ENCODE measurements at places on chromosomes 2 and 18.

- DNase-seq = no peak
Measured at GRCh38 chr2:223626716-223627115, 24.6 kb upstream of the SCG2 start.

DNA sequence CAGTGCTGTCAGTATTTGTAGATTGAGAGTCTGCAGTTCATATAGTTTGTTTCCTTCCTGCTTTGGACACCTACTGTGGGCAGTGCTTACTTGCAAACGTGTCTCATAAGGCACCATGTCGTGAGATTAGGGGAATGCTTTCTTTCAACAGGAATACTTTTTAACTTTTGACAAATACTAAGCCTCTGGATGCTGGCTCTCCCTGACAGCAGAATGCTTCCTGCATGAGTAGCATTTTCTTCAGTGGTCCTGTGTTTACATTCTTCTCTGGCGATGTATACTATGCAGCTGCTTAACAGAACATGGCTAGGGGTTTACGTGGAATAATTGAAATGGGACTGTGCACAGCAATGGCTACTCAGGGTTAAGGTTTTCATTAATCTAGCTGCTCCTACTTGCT, 807.5 kb downstream of the MBD2 start:
- no peak for DNase-seq

GRCh38 chr2:96507957-96508520, 2.9 kb upstream of the NEURL3 start:
- DNase-seq = peak; percentile 13

GRCh38 chr2:115543024-115543423, 1100.6 kb downstream of the DPP10 start:
- DNase-seq = no peak

DNA sequence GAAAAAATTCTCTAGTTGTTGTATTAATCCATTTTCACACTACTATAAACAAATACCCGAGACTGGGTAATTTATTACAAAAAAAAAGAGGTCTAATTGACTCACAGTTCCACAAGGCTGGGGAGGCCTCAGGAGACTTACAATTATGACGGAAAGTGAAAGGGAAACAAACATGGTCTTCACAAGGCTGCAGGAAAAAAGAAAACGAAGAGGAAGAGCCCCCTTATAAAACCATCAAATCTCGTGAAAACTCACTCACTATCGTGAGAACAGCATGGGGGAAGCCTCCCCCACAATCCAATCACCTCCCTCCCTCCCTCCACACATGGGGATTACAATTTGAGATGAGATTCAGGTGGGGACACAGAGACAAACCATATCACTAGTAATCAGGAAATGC, 61.7 kb upstream of the SPTBN1 start:
- DNase-seq = no peak
